ENCODE measurements at places on chromosomes 3 and 15.

- peak; percentile 81 for DNase-seq
Observed at GRCh38 chr15:67690936-67691335, 134.4 kb upstream of the SKOR1 start.

GRCh38 chr3:40766396-40766795 is 241.6 kb downstream of the ZNF621 start:
- DNase-seq = no peak

- DNase-seq = no peak
Observed at GRCh38 chr15:71335591-71335990, 220.3 kb downstream of the THSD4 start.

- DNase-seq = no peak
Observed at GRCh38 chr3:194167480-194168282, 31.7 kb downstream of the HES1 start.

- no peak for DNase-seq
Observed at GRCh38 chr15:50758712-50759205, 6.7 kb downstream of the SPPL2A start.

DNA sequence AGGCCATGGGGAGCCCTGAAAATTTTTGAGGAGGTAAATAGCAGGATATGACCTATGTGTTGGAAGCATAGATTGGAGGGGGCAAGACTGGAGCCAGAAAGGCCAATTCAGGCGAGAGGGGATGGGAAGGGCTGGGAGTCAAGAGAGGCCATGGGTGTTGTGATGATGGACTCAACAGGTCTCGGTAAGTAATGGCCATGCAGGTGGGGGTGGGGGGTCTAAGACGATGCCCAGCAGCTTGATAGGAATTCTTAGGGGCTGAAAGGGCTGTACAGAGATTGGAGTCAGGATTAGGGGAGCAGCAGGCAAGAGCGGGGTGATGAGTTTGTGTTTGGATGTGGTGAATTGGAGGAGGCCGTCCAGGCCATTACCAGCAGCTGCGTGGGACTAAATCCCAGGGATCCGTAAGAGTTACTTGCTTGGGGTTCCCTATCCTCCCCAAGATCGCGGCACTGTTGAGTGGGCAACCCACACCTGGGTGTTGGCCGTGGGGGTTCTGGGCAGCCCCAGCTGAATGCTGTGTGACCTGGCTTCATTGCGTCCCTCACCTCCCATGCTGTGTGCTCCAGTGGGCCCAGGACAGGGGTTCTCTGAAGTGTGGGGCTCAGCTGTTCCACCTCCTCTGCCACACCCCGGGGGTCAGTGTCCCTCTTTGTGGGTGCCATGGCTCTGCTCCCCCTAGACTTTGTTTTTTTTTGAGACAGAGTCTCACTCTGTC is 41.8 kb upstream of the CHRNB4 start:
- DNase-seq = no peak

DNA sequence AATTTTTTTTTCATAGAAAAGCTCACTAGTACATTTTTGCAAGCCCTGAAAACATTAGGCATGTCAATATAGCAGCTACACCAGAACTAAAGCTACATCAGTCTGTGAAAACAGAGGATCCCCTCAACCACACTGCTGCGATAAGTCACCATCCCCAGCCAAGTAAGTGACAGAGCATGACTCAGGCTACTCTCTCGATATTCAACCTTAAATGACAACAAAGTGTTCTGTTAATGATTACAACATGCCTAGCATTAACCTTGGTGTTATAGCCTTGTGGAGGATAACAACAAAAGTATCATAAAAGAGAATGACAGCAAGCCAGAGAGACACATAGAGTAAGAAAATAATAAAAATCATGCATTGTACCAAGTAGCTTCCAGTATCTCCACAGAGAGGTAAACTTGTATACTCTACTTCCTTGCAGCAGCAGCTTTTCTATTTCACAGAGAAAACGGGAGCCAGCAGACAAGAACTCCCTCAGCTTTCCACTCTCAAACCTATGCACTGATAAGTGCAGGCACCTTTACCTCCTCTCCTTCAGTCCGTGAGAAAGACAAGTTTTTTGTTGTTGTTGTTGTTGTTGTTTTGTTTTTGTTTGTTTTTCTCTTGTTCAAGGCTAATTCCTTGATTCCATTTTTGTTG is 76.6 kb downstream of the GBE1 start:
- DNase-seq = no peak

DNA sequence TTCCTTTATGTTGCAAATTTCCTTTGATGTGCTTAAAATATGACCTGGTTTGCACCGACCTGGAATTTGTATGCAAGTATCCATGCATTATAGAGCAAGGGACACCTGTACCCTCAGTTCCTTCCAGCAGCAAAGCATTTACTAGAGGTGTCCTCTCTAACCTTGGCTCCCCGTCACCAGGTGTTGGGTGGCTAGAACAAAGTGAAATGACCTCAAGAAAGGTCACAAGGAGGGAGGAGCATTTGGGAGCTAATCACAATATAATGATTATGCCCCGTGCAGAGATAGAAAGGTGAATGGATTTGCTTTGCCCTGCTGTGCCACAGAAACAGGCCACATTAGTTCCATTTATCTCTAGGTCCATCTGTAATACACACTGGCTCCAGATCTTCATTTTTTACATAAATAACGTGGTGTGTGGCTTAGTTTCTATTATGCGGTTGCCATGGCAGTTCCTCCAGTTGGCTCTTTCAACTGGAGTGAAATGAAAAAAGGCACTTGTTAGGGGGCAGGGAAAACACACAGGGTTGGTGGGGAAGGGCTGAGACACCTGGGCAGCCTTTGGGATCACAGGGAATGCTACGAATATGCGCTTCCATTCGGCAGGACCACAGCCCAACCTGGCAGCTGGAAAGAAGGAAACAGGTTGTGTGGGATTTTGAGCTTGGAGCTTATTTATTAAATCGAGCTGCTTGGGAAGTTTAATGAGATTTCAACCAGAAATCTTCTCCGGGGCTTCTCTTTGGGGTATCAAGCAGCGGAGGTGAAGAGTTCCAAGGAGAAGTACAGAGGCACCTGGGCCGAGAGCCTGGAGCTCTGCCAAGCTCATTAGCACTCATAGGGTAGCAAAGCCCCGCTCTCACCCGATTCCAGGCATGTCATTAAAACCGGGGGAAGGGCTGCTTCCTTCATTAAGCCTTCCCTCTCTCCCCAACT is 233.5 kb upstream of the ST8SIA2 start:
- no peak for DNase-seq

DNA sequence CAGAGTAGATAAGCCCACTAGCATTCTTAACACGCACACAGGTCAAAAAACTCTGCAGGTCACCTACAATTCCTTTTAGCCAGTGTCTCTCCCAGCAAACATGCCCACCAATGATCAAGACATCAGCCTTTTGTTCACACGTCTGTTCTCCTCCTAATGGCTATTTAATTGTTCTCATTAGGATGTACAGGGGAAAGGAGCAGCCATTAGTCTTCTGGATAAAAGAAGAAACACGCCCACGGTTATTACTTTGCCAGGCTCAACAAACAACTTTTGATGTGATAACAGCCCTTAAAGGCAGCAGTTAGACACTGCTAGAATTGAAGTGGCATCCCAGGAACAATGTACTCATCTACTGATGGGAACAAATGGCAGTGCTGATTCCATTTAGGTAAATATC is 108.8 kb downstream of the NTRK3 start:
- DNase-seq = no peak

DNA sequence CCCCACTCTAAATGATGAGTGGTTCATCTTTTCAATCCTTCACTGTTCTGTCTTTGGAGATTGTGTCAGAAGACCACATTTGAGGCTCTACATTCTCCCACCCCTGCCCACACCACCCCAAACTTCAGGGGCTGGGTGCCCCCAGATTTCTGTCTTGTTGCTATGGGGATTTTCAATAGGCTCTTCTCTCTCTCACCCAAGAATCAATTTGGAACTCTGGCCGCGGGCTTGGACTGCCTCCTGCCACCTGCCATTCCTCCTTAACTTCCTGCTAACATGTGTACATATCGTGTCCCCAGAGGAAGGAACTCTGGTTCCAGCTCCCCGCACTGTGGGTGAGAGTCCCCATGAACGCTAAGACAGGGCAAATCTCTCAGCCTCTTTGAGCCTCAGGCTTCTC is 67.4 kb upstream of the LARS2 start:
- no peak for DNase-seq

- DNase-seq = no peak
Observed at GRCh38 chr3:172153335-172153861, 114.0 kb downstream of the FNDC3B start.

DNA sequence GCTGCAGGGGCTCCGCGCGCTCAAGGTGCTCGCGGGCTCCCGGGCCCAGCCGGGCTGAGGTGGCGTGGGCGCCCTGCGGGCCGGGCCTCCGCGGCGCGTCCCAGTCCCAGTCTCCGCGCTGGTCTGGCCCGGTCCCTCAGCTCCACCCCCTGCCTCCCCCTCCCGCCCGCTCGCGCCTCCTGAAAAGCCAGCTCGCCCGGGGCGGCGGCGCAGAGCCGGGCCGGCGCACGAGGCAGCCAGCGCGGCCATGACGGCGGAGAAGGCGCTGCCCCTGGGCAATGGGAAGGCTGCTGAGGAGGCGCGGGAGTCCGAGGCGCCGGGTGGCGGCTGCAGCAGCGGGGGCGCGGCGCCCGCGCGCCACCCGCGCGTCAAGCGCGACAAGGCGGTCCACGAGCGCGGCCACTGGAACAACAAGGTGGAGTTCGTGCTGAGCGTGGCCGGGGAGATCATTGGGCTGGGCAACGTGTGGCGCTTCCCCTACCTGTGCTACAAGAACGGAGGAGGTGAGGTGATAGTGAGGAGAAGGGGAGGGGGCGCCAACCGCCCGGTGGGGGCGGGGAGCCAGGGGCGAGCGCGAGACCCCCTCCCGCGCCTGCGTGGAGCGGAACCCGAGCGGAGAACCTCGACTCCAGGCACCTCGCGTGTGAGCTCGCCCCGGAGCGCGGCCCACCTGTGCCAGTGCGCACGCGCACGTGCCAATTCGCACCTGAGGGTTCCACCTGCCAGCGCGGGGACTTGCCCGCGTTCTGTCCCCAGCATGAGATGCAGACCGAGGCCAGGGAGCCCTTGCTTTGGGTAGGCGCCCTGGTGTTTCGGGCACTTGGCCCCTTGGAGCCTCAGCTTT is at the start of gene SLC6A11:
SLC6A11 (plus strand) TSS at position 210 of the 844 bp plus-strand sequence; CDS start at position 248, 38 bp downstream.
- DNase-seq = no peak

GRCh38 chr3:147701195-147701594 is 292.0 kb downstream of the ZIC1 start:
- DNase-seq = no peak
